ENCODE measurements at places on chromosomes 12 and 14.

- no peak for DNase-seq
Observed at GRCh38 chr14:55800156-55800785, 220.3 kb downstream of the KTN1 start.

DNA sequence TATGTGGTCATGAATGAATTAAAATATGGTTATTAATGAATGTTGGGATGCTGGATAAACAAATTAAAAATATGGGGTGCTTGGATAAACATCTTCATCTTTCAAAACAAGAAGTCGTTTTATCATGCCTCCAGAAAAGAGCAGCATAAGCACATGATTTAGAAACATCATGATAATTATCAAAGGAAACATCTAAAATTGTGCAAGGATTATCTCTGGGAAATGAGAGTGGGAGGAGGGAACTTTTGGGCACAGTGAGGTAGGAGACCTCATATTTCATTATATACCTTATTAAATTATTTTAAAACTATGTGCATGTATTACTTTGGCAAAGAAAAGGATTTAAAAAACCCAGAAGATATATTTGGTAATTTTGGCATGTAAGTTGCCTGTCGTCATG, 8.9 kb downstream of the C3AR1 start:
- no peak for DNase-seq

- no peak for DNase-seq
Observed at GRCh38 chr14:95953111-95953724, 76.6 kb downstream of the TUNAR start.

DNA sequence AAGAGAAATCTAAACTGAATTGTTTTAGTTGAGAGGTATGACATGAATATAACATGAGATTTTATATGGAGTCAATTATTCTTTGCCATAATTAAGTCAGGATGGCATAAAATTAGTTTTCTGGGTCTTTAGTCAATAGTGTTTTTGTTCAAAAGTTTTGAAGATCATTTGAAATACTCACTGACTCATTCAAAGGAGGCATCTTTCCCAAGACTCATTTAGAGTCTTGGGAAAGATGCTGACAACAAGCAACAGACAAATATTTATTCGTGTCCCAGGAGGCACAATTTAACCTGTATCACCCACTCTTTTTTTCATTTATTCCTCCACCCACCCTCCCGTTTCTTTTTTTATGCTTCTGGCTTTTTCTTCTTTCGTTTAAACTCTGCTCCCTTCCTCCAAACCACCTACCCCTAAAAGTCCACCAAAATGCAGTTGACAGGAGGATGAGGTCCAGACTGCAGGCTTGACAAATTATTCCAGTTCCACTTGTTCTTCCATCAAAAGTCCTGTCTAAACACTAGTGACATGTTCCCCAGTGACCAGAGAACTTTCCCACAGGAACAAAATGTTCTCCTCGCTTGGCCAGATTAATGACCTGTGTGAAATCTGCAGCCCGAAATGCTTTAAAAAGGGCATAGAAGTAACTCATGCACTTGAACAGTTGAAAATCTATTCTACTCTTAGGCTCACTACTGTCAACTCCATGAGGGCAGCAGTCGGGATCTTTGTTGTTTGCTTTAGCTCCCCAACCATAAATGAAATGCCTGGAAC, 43.3 kb upstream of the CSRP2 start:
- no peak for DNase-seq

DNA sequence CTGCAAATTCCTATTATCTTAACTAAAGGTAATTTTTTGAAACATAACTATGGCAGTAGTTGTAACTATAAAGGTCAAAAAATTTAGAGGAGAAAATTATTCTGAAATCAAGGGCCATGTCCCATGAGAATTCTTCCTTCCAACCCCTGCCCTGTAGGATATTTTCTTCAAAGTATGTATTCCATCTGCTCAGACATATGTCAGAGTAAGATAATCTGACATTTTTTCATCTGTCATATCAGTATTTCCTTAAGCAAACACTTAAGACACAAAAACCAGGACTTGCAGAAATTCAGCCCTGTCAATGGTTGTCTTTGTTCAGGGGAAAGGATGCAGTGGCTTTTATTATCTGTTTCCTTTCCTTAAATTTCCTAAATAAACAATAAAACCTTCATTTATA, 36.3 kb downstream of the ACSS3 start:
- DNase-seq: no peak

All from NCI-H446 (cell line).